Activated naive CD4-positive, alpha-beta T cell treated with anti-CD3 and anti-CD28 coated beads, Interleukin-2, amount 50 U/mL, for 16 hours (primary cell): ENCODE measurements at places on chromosomes 13 and 19.

GRCh38 chr13:100131863-100132574 is 43.1 kb downstream of the PCCA start:
- no peak for DNase-seq

- no peak for DNase-seq
These were observed 20.2 kb downstream of the CD70 start for GRCh38 chr19:6570764-6571163.

GRCh38 chr19:12567951-12568350 is 16.7 kb upstream of the ZNF564 start:
- DNase-seq, result no peak

DNA sequence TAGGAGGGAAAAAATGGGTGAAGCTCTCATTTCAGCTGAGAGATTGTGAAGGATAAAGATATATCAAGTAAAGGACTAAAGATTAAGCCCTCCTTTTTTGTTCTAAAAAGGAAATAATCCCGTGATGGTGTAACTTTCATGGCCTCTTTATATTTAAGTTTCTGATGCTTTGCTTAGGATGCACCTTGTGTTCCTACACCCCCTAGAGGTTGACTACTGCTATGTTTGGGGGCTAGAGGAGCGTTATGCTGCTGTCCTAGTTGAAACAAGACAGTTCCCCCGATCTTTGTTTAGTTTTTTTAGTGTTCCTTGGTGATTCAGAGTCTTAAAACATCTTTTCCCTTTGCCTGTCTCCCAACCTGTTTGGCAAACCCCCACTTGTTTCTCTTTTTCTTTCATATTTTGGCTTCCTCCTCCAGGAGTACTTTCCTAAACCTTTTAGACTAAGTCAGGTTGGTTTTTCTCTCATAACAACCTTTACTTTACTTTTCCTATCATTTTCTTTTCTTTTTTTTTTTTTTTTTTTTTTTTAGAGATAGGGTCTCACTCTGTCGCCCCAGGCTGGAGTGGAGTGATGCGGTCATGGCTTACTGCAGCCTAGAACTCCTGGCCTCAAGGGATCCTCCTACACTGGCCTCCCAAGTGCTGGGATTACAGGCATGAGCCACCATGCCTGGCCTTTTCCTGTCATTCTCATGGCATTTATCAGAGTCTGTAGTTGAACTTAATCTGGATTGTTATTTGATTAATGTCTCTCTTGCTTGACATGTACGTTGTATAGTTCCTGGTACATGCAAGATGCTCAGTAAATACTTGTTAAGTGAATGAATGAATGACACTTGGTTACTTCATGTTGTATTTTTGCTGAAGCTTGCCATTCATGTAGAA is 2.8 kb downstream of the UBA2 start:
- no peak for DNase-seq

DNA sequence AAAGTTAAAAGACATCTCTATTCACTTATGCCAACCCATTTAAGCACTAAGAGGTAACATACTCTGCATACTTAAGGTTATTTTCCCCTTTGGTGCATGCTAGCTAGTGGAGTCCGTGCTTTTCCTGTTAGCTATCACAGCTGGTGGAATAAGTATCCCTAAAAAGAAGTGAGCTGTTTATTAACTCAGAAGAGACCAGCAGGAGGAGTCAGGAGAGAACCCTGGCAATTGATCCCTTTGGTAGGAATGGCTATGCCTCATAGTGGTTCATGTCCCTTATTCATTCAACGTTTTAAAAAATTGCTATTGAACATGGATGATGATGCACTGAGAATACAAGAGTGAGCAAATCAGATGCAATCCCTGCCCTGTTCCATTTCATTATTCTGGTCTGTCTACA is 12.4 kb upstream of the NEK5 start:
- no peak for DNase-seq
